ENCODE measurements at places on chromosomes 12 and 14.

DNA sequence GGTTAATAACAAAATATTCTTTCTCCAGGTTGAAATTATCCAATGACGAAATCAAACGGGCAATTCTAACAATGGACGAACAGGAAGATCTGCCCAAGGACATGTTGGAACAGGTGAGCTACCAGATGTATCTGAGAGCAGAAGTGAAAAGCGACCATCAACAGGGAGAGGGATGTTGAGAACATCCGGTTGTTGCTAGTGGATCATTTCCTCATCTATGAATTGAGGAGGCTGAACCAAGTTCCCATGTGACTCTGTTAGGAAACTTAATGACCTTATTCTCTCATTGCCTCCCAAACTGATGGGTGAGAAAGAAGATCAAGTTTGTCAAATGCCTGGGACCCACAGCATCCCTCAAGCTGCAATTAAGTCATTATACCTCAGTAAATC is 117.7 kb downstream of the GPR135 start:
- DNase-seq: no peak

GRCh38 chr14:86015941-86016340 is 486.0 kb downstream of the FLRT2 start:
- DNase-seq: no peak

DNA sequence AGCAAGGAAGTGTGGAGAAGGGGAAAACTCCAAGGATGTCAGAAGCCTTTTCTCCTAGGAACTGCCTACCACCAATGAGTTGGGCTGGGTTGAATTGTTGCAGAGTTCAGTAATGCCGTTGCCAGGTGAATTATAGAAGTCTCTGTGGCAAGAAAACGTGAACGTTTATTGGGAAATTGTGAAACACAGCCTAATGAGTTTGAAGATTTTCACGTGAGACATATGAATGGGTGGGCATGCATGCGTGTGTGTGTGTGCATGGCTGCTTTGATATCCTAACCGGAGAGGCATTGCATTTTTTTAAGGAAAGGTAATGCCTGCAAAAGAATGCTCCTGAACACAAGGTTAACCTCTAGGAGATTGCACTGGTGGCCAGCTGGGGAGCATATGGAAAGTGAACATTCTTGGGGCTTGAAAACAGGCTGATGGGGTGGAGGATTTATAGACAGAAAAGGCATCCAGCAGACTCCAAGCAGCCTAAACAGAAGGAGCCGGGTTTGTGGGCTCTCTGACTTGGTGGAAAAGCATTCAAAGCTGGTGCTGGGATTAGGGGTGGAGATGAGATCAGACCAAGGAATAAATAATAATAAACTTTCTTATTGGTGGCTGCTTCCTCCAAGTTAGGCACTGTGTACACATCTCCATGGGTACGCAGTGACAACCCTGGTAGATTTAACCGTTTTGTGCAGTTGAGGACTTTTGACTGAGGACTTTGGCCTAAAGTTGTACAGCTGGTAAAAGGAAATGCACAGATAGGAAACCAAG is 67.8 kb downstream of the NTF3 start:
- no peak for DNase-seq

DNA sequence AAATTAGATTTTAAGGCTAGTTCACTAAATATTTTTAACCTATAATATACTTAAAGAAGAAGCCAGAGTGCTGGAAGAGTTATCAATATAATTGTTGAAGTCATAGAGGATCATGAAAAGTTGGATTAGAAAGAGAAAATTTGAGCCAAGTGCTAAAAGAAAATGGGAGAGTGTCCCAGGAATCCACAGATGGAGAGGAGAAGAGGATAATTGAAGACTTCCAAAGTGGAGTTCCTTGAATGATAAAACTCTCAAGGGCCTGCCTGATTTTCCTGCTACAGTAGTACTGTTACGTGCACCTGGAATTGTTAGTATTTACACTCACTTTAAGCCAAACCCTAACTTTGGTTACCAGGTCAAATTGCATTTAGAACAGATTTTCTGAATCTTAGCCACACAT is 113.2 kb downstream of the MSRB3 start:
- peak; percentile 48 for DNase-seq

GRCh38 chr12:24631676-24632426 is 317.1 kb downstream of the BCAT1 start:
- no peak for DNase-seq

- DNase-seq: peak; percentile 37
Observed at GRCh38 chr12:110199339-110200123, 75.4 kb downstream of the IFT81 start.

DNA sequence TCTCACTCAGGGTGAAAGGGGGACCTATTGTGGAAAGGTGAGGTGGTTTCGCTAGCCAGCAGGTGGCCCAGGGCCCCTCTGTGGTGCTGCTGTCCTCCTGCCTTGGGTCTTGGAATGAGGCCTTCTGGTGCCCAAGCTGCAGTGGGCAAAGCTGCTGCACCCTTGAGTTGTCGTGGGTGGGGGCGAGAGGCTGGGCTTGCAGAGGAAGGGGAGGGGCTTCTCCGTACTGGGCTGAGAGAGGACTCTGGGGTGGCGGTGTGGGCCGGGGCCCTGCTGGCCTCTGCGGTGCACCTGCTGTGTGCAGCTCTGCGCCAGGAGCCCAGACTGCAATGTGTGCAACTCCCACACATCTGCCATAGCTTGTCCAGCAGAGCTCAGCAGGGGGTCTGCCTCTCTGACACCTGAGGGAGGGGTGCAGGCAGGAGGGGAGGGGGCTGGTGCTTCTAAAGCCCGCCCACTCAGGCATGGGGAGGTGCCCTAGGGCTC is 145.8 kb downstream of the KIF26A start:
- peak; percentile 20 for DNase-seq

GRCh38 chr12:127013197-127013596 is 1253.8 kb upstream of the TMEM132C start:
- no peak for DNase-seq

GRCh38 chr12:102917026-102917787 is at the start of gene PAH:
Gene PAH, minus strand, starts transcription at chr12:102917244. Its CDS starts 114 bp downstream, at chr12:102917130.
- peak; percentile 1 for DNase-seq

DNA sequence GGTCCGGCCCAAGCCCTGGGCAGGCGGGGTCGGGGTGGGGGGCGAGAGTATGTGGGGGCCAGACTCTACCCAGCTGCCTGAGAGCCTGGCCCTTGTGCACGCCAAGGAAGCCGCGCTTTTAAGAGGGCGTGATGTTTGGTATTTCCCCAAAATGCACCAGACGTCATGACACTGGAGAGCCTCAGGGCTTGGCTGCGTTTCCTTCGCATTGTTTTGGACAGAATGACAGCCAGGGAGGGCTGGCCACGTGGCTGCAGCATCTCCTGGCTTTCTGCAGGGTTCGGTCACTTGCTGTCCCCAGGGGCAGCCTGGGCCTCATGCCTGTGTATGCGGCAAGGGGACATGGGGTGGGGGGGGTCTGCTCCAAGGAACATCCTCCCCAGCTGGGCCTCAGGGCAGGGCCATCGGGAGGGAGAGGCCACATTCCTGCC is 16.1 kb upstream of the NUDT14 start:
- DNase-seq: peak; percentile 81

- no peak for DNase-seq
Observed at GRCh38 chr12:64051057-64051456, 171.0 kb downstream of the KICS2 start.

GRCh38 chr12:51841727-51842126 is 6.8 kb downstream of the FIGNL2 start:
- DNase-seq: peak; percentile 62

- DNase-seq: no peak
Observed at GRCh38 chr14:106586098-106586704, 1059.8 kb downstream of the TMEM121 start.

DNA sequence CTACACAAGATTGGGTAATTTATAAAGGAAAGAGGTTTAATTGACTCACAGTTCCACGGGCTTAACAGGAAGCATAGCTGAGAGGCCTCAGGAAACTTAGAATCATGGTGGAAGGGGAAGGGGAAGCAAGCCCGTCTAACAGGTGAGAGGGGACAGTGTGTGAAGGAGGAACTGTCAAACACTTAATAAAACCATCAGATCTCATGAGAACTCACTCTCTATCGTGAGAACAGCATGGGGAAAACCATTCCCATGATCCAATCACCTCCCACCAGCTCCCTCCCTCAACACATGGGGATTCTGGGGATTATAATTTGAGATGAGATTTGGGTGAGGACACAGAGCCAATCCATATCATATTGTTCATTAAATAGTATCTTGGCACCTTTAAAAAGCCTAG is 56.1 kb downstream of the EPS8 start:
- DNase-seq: no peak

DNA sequence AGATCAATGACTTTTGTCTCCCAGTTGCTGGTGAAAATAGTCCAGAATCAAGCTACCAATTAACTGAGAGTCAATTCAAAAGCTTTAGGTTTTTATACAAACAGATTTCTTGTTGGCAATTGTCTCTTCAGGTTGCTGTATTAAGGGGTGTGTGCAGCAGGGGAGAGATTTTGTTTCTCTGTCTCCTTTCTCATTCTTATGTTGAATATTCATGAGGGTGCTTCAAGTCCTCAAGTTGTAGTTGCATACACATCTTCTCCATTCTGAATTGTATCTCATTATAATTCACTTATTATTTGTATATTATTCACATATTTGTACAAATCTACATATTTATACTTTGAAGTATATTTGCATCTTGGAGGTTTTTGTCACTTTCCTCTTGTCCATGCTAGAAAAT is 126.7 kb upstream of the PTPRQ start:
- no peak for DNase-seq

GRCh38 chr12:71900091-71900490 is 38.6 kb upstream of the TPH2 start:
- no peak for DNase-seq

DNA sequence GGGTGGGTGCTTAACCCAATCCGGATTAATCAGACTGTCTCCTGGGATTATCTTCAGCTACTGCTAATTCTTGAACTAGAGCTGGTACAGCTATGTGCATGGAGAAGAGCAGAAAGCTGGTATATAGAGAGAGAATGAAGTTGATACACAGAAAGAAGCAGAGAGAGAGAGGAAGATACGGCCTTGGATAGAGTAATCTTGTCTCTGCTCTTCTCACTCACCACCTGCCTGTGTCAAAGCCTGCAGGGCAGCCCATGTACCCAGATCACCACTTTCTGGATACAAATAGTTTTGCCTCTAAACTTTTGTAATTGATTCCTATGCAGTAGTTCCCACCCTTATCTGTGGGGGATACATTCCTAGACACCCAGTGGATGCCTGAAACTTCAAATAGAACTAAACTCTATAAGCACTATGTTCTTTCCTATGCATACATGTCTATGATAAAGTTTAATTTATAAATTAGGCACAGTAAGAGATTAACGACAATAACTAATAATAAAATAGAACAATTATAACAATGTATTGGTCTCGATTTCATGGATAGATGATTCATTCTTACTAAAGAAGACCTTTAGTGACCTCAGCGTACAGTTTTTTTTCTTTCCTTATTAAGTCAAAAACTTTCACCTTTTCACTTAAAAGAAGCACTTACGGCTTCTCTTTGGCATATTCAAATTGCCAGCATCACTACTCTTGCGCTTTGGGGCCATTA is 45.5 kb downstream of the YEATS4 start:
- no peak for DNase-seq

- peak; percentile 57 for DNase-seq
Observed at GRCh38 chr12:65522956-65523860, 244.7 kb downstream of the MSRB3 start.

- no peak for DNase-seq
Observed at GRCh38 chr12:124082687-124083086, 109.7 kb downstream of the ZNF664 start.

DNA sequence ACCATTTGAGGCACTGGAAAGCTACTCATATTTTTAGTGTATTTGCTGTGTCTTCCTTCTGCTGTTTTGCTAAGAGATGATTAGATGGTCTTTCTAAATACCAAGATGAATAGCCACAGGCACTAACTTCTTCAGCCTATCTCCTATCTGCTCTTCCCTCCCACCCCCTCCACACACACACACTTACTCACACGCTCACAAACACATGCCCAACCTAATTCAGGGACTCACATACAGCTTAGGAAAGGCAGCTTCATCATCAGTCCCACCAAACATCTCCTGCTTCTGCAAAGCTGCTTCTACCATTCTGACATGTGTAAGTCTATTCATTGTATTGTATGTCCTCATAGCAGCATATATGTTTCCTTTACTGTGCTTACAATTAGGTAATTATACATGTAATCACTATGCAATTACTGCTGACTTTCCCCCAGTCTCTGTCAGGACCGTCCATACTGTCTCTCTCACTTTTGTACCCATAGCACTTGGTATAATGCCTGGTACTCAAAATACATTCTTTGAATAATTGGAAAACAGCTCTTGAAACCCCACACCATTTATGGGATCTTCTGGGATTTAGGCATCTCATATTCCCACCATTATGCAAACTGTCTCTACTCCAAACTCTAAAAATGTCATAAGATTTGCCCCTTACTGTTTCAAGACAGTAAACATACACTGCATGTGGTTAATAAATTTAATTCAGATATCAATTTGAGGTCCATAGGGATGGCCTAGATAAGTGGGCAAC is 83.3 kb upstream of the HIF1A start:
- peak; percentile 24 for DNase-seq

- peak; percentile 80 for DNase-seq
Observed at GRCh38 chr12:25382311-25383106, 131.8 kb upstream of the KRAS start.

- DNase-seq: no peak
Observed at GRCh38 chr12:109740694-109741245, 27.1 kb downstream of the FAM222A start.

DNA sequence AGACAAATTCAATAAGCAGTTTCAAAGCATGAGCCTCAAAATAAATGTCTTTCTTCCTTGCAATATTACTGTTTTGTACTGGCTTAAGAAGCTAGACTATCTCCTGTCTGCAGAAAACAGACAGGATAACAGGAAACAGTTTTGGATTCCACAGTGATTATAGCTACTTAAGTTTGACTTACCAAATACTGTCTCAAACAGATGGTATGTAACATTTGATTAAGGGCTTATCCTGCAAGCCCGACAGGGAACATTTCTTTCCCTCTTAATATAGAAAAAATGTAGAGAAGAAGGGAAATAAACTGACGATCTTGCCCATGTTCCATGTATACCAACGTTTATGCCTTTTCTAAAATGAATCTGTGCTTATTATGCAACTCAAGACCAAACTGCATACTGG is 179.9 kb upstream of the EEA1 start:
- DNase-seq: peak; percentile 55

- DNase-seq: no peak
Observed at GRCh38 chr12:54161481-54162437, 27.0 kb downstream of the SMUG1 start.

- DNase-seq: peak; percentile 56
Observed at GRCh38 chr14:69260190-69260860, 367 bp downstream of the GALNT16 start.

DNA sequence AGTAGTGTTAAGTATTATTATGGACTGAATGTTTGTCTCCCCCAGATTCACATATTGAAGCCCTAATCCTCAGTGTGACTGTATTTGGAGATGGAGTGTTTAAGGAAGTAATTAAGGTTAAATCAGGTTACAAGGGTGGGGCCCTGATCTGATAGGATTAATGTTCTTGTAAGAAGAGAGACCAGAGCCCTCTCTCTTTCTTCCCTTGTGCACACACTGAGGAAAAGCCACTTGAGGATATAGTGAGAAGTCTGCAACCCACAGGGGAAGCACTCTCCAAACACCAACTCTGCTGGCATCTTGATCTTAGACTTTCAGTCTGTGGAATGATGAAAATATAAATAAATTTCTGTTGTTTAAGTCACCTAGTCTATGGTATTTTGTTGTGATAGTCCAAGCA is 2.2 kb upstream of the KLRG1 start:
- DNase-seq: no peak

- no peak for DNase-seq
Observed at GRCh38 chr14:68782091-68782981, 10.5 kb downstream of the ZFP36L1 start.

- DNase-seq: no peak
Observed at GRCh38 chr14:69327507-69327906, 67.5 kb downstream of the GALNT16 start.

- DNase-seq: no peak
Observed at GRCh38 chr12:94982456-94982855, 21.0 kb downstream of the NDUFA12 start.

Data from tongue (tissue), 3 donors.